Tibial nerve (tissue), 4 donors: ENCODE measurements at places on chromosomes 11 and 22. TPM values are rescaled to one million over a fixed set of nuclear protein-coding genes. Genes with fewer than 3 reads are reported as not detected.

The E2F8 gene
- total RNA-seq = not detected

The CDKN1C gene
- 263 TPM for total RNA-seq

The CHCHD10 gene
- total RNA-seq = 3.7 TPM

The MAPK8IP2 gene
- 6.1 TPM for total RNA-seq

The CASP5 gene
- not detected for total RNA-seq

The DDTL gene
- total RNA-seq = 2.4 TPM

The DAGLA gene
- total RNA-seq = 1.1 TPM

The DSCAML1 gene
- 0.30 TPM for total RNA-seq

The OTUB1 gene
- total RNA-seq = 35.0 TPM

The PANX1 gene
- total RNA-seq = 17.5 TPM

- no peak for DNase-seq
These were observed 30.9 kb upstream of the CSNK1E start for GRCh38 chr22:38347944-38348750.

GRCh38 chr11:127445476-127445875, 444.9 kb upstream of the KIRREL3 start:
- no peak for DNase-seq

- no peak for DNase-seq
These were observed 62.7 kb upstream of the ARHGAP42 start for GRCh38 chr11:100624346-100624745.

GRCh38 chr11:128039140-128040021, 548.0 kb downstream of the ETS1 start:
- DNase-seq = no peak

DNA sequence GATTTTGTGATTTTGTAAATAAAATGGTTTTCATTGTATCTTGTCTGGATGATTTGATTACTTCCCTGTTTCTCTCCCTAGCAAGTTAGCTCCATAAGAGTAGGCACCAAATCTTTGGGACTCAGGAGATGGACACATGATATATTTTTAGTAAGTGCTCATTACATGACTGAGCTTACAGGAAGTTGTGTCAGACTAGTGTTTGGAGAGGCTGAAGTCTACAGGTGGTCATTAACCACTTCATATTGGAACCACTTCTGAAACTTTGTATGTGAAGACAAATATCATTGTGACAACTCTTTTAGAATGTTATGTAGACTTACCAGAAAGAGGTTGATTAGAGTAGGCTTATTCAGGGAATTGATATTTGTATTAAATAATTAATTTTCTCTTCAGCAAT, 19.1 kb downstream of the ARHGAP42 start:
- no peak for DNase-seq

- peak; percentile 93 for DNase-seq
These were observed 51.5 kb upstream of the LRRC32 start for GRCh38 chr11:76721755-76722677.

DNA sequence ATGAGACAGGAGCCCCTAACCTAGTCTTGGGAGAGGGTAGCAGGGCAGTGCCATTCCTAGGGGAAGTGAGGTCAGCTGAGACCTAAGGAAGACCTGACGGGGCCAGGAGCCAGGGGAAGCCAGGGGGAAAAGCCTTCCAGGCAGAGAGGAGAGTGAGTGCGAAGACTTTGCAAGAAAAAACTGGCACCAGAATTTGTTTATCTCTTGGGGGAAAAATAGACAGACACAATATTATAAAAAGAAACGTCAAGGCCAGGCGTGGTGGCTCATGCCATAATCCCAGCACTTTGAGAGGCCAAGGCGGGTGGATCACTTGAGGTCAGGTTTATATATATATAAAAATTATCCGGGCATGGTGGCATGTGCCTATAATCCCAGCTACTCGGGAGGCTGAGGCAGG, 26.9 kb upstream of the TESMIN start:
- DNase-seq = no peak

GRCh38 chr11:79422866-79423265, 18.0 kb downstream of the TENM4 start:
- no peak for DNase-seq

GRCh38 chr11:83241291-83241946, 44.7 kb downstream of the CCDC90B start:
- no peak for DNase-seq

DNA sequence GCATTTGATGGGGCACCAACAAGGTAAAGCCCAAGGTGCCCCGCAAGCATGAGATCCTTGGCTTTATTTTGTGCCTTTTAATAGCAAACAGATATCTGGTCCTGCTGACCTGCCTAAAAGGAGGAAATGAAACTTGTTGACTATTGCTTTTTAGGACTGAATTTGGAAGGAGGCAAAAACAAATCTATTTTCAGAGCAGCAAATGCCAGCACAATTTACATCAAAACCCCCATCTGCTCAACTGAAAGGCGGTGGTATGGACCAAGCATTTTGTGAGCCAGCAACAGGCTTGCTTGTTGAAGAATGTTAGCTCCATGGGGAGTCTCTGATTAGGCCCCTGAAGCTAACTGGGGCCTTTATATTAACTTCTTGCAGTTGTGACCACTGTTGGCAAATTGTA, 192.6 kb upstream of the E2F8 start:
- no peak for DNase-seq

GRCh38 chr11:77726524-77726923, 88.9 kb upstream of the CLNS1A start:
- DNase-seq = no peak

- DNase-seq = no peak
These were observed 67.6 kb downstream of the NCAPD3 start for GRCh38 chr11:134155946-134156865.

DNA sequence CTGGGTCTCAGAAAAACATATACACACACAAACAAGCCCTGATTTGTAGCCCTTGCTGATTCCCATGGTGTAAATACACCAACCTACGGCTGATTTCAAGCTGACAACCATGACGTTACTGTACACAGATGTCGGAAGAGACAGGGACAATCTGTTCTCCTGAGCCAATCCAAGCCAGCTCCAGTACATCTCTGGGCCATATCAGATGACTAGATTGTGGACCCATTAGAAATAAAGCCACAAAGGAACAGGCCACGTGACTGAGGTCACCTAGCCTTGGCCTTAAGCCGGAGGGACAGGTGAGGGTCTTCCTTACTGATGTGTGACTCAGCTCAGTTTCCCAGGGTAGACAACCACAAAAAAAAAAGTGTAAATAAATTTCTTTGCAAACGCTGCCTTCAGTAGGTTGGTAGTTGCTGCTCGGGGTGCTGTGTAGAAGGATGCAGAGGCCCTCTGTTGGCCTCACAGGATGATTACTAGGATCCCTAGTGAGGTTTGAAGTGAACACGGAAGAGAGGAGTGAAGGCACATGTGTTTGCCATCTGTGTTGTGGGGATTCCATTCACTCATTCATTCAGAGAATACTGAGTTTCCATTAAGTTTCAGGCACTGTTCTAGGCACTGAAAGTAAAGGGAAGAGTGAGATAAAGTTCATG, 99.0 kb upstream of the LARGE1 start:
- DNase-seq = no peak

DNA sequence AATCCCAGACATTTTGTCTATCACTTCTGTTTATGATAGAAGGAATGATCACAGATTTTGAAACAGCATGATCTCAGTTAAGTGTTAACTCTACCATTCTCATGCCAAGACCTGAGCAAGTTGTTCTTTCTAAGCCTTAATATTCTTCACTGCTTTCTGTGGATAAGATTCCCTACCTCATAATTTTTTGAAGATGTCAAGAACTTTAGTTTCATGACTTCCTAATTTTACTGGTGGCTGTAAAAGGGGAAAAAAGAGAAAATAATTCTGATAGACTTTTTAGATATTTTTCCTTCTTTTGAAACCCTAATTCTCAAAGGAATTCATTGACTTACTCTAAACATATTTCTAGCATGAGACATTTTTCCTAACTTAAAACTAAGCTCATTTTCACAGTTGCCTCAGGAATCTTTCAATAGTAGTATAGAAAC, 520.0 kb upstream of the LUZP2 start:
- DNase-seq = no peak

DNA sequence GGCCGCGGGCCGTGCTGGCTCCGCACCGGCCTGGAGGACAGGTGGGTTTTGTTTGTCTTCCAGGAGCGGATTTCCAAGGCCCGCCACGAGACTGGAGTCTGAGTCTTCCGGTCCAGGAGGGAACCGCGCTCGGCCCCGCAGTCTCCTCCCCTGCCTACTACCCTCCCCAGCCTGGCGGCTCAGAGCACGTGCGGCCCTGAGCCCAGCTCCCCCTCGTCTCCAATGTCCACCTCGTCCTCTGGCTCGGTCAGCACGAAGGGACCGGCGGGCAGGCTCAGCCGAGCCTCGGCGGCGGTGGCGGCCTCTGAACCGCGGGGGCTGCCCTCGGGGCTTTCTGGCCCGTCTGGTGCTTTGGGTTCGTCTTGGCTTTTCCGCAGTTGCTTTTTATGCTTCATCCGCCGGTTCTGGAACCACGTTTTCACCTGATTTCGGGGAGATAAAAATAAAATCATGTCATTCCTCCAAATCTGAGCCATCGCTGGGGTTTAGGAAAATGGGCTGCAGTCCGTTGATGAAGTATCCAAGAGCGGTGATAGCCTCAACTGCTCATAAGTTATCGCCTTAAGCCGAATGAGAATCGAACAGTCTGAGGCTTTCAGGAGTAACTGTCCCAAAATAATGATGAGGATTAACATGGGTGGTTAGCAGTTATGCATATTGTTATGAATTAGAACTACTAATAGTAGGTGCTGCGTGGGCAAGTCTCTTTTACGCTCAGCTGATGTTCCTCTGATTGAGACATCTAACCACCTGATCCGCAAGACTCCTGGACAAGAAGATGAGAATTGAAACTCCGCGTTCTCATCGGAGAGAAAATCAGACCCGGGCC, 4.0 kb downstream of the BSX start:
- no peak for DNase-seq

GRCh38 chr11:21603886-21604285, 589.0 kb upstream of the ANO5 start:
- DNase-seq = no peak

- no peak for DNase-seq
These were observed 55.4 kb upstream of the CNTN5 start for GRCh38 chr11:98965358-98965757.

DNA sequence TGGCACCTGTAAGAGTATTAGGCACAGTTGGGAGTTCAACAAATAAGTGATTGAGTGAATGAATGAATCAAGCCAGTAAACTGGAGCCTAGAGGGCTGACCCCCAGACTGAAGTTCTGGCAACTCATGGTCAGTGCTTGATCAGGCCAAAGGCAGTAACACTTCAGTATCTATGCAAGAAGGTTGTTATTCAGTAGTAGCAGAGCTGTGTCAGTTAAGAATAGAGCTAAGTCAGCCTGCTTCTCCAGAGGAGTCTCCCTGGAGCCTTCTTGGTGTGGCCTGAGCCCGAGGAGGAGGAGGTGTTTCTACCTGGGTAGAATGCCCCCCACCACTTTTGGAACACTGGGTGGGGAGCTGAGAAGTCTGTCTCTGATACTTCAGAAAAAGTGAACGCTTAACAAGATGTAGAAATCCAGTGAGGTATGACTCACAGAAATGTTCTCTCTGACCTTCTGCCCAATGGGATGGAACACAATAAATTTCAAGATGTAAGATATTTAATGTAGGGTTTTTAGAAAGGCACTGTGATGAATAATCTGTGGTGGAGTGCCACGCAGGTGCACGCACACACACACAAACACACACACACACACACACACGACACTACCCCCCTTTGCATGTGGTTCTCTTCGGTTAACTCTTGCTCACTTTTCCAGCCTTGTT, 219.9 kb downstream of the HIPK3 start:
- DNase-seq = no peak

GRCh38 chr11:561148-562003, 606 bp downstream of the RASSF7 start:
- DNase-seq = no peak

- no peak for DNase-seq
These were observed 6.9 kb downstream of the OR10V1 start for GRCh38 chr11:59706518-59707285.

- DNase-seq = no peak
These were observed 11.3 kb downstream of the MAML2 start for GRCh38 chr11:96331699-96332116.

DNA sequence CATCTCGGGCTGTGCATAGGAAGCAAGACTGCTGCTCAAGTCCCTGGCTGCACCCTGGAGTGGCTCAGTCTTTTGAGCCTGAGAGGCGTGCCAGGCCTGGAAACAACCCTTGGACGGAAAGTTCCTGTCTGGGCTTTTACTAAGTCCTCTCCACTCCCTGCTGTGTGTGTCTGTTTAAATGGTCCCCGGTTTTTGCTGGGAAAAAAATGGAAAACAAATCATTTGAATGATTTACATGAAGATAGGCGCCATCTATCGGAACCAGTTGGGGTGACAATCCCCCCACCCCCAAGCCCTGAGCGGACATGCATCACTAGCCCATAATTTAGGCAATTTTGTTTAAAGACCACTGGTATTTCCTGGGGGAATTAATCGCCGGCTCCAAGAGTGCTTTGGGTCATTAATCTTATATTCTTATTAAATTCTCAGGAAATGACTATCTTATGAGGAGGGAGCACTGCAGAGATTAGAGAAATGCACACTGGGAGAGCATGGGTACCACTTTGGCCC, 2.7 kb upstream of the GAB2 start:
- DNase-seq = peak; percentile 92

GRCh38 chr11:108985945-108986279, 321.0 kb downstream of the DDX10 start:
- no peak for DNase-seq

GRCh38 chr22:49297871-49298721, 529.6 kb downstream of the BRD1 start:
- no peak for DNase-seq

- DNase-seq = no peak
These were observed 5.3 kb downstream of the SLC7A4 start for GRCh38 chr22:21026783-21027692.

DNA sequence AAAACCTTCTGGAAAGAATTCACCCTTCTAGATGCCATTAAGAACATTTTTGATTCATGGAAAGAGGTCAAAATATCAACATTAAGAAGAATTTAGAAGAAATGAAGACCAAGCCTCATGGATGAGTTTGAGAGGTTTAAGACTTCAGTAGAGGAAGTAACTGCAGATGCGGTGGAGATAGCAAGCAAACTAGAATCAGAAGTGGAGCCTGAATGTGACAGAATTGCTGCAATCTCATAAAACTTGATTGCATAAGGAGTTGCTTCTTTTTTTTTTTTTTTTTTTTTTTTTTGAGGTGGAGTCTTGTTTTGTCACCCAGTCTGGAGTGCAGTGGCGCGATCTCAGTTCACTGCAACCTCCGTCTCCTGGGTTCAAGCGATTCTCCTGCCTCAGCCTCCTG, 51.6 kb downstream of the MS4A13 start:
- DNase-seq = no peak

- no peak for DNase-seq
These were observed 221.8 kb downstream of the DDX10 start for GRCh38 chr11:108886660-108887009.

DNA sequence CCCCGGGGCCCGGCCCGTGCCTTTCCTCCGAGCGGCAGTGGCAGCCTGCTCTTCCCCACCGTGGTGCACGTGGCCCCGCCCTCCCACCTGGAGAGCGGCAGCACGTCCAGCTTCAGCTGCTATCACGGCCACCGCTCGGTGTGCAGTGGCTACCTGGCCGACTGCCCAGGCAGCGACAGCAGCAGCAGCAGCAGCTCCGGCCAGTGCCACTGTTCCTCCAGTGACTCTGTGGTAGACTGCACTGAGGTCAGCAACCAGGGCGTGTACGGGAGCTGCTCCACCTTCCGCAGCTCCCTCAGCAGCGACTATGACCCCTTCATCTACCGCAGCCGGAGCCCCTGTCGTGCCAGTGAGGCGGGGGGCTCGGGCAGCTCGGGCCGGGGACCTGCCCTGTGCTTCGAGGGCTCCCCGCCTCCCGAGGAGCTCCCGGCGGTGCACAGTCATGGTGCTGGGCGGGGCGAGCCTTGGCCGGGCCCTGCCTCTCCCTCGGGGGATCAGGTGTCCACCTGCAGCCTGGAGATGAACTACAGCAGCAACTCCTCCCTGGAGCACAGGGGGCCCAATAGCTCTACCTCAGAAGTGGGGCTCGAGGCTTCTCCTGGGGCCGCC, 11.9 kb downstream of the C22orf31 start:
- no peak for DNase-seq
